ENCODE measurements at places on chromosomes 2 and 18. TPM values are rescaled to one million over a fixed set of nuclear protein-coding genes. Genes with fewer than 3 reads are reported as not detected.

GRCh38 chr2:67323209-67323991 is 73.7 kb upstream of the ETAA1 start:
- no peaks in the 10 kb centered on the region for H3K4me1 ChIP-seq
- no peak overlapping the region for H3K27ac ChIP-seq
- H3K4me3 ChIP-seq = no peak overlapping the region
- H3K36me3 ChIP-seq = no peaks in the 10 kb centered on the region
- no peak for DNase-seq

- no peak overlapping the region for H3K27ac ChIP-seq
- DNase-seq = no peak
- no peak overlapping the region for H3K4me3 ChIP-seq
- H3K27me3 ChIP-seq = no peaks in the 10 kb centered on the region
- H3K4me1 ChIP-seq = no peaks in the 10 kb centered on the region
Measured at GRCh38 chr2:219433666-219434467, 776 bp upstream of the SPEG start.

GRCh38 chr18:62634458-62634857 is 80.9 kb upstream of the PHLPP1 start:
- no peak overlapping the region for H3K4me3 ChIP-seq

The CABYR gene
- not detected for polyA plus RNA-seq

DNA sequence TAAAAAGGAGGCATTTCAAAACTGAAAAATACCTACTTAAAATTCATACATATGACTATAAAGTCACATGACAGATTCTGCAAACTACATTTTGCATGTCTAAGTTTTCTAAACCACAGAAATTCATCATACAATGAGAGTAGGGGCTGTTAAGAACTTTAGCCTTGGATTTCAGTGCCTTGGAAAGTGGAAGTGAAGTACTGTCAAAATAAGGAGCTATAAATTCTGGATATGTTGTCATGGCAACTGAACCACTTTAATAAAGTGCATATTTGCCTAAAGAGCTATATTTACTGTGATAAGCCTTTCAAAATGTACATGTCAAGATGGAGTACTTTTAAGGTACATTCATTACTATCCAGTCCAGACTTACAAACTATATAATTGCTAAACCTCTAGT is 227.1 kb downstream of the RAB3GAP1 start:
- H3K27ac ChIP-seq = no peak overlapping the region
- no peaks in the 10 kb centered on the region for H3K4me1 ChIP-seq
- no peaks in the 10 kb centered on the region for H3K36me3 ChIP-seq
- no peak for DNase-seq

The UGT1A1 gene
- not detected for polyA plus RNA-seq

The IFIH1 gene
- 18.4 TPM for polyA plus RNA-seq

GRCh38 chr2:197416268-197416667 is 18.6 kb downstream of the SF3B1 start:
- peaks cover 54% of the 10 kb centered on the region for H3K36me3 ChIP-seq
- H3K27ac ChIP-seq = no peak overlapping the region
- H3K27me3 ChIP-seq = no peaks in the 10 kb centered on the region
- no peak for DNase-seq
- no peaks in the 10 kb centered on the region for H3K4me1 ChIP-seq

- no peaks in the 10 kb centered on the region for H3K27me3 ChIP-seq
- H3K36me3 ChIP-seq = no peaks in the 10 kb centered on the region
- no peak overlapping the region for H3K4me3 ChIP-seq
- no peak overlapping the region for H3K27ac ChIP-seq
Measured at GRCh38 chr2:36404318-36404717, 48.7 kb downstream of the CRIM1 start.

DNA sequence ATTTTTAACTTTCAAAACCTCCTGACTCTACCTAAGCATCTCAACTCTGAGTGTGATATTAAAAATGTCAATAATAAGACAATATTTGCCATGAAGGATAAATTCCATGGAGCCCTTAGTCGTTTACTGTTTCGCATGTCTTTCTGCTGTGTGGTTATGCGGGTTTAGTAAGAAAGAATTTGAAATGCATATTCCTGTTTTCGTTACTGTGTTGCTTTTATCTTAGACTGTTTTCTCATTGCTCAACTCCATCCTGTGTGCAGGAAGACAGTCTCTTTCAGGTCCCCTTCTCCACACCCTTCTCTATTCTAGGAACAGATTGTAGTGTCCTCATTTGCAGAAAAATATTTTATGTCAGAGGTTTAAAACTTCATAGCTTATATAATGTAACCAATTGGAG is 82.5 kb upstream of the MAP3K20 start:
- H3K27ac ChIP-seq = no peak overlapping the region
- H3K36me3 ChIP-seq = no peaks in the 10 kb centered on the region
- no peaks in the 10 kb centered on the region for H3K27me3 ChIP-seq
- no peaks in the 10 kb centered on the region for H3K4me1 ChIP-seq

DNA sequence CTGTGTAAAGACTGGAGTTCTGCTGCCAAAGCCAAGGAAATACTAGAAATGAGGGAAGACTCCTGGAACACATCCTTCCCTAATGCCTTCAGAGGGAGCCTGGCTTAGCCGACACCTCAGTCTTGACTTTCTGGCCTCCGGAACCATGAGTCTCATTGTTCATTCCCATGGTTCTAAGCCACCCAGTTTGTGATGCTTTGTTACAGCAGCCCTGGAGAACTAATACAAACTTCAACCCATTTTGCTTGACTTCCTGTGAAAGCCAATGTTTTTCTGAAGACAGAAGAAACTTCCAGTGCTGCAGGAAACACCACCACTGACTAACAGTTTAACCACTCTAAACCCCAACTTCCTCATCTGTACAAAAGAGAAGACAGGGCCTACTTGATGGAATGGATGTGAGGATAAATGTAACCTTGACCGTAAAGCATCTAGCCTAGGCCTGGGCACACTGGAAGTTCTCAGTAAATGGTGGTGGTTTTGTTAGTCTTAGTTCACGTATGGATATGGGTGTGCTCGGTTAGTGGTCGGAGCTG is 85.9 kb upstream of the RFX8 start:
- H3K4me1 ChIP-seq = peaks cover 13% of the 10 kb centered on the region
- H3K27me3 ChIP-seq = no peaks in the 10 kb centered on the region
- H3K36me3 ChIP-seq = no peaks in the 10 kb centered on the region
- no peak for DNase-seq
